ENCODE measurements at places on chromosomes 4 and X. TPM values are rescaled to one million over a fixed set of nuclear protein-coding genes. Genes with fewer than 3 reads are reported as not detected.

CCDC110 gene
- total RNA-seq, result 0.43 TPM

IRAK1 gene
- 62.6 TPM for total RNA-seq

NWD2 gene
- not detected for total RNA-seq

ZNF732 gene
- total RNA-seq, result 0.64 TPM

HMX1 gene
- not detected for total RNA-seq

- no peak for DNase-seq
Measured at GRCh38 chrX:120302434-120302833, 8.8 kb downstream of the TMEM255A start.

- no peak for DNase-seq
Measured at GRCh38 chrX:85379174-85379907, at the start of gene POF1B. POF1B (minus strand) TSS chrX:85379665; CDS start chrX:85379454, 211 bp downstream.

DNA sequence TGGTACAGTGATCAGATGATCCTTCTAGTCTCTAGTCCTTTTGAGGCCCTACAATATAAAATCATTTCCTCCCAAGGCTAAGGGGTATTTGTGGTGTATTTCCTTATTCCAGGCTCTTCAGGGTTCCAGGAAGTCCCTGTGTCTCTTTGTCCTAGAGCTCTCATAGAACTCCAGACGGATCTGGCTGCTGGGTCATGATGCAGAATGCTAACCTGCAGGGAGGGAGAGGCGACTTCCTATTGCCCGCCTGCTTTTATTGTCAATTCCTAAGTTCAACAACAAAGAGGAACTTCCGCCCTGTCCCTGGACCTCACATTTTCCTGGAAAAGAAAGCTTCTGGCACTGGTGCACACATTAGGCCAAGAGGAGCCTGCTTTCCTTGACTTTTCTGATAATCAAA is 45.9 kb upstream of the ZNF827 start:
- DNase-seq, result no peak

GRCh38 chr4:133513901-133514300 is 364.8 kb downstream of the PCDH10 start:
- DNase-seq, result no peak

DNA sequence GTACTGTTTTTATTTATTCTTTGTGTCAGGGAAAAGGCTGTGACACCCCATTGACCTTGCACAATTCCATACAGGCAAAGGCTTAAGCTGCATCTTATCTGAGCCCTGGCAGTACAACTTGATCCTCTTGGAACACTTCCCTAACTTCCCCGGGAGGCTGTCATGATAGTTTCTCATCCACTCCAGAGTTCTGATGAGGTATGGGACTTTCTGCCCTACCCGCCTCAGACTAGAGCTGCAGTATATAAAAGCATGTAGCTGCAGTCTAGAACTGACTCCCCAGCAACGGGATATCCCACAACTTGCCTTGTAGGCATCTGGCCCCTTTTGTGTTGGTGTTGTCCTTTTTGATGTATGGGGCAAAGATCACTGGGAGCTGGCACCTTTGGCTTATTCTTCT is 72.7 kb downstream of the FNIP2 start:
- DNase-seq, result peak; percentile 30

- no peak for DNase-seq
Measured at GRCh38 chr4:17921451-17921850, 100.1 kb downstream of the LCORL start.

DNA sequence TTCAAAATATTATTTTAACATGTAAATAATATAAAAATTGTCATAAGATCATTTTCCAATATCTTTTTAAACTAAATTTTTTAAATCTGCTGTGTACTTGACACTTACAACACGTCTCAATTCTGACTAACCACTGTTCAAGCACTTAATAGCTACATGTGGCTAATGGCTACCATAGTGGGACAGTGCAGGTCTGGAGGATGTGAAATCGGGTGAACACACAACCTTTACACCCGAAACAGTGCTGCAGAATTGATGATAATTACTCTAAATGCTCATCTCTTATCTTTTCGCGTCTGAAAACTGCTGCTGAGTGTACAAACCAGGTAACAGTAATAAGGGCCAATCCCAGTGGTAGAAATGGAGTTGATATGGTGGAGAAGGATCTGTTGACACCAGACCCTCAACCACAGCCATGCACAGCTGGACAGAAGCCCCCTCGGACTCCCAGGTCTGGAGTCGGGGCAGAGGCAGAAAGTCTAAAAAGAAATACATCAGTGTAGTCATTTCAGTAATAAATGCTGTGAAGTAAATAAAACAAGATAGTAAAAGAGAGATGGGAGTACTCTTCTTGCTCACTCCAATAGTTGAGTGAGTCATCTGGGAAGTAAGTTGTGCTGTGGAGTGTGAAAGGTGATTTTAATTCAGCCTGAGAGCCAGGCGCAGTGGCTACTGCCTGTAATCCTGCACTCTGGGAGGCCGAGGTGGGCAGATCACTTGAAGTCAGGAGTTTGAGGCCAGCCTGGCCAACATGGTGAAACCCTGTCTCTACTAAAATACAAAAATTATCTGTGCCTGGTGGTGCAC is 150.0 kb downstream of the CBR4 start:
- peak; percentile 75 for DNase-seq

DNA sequence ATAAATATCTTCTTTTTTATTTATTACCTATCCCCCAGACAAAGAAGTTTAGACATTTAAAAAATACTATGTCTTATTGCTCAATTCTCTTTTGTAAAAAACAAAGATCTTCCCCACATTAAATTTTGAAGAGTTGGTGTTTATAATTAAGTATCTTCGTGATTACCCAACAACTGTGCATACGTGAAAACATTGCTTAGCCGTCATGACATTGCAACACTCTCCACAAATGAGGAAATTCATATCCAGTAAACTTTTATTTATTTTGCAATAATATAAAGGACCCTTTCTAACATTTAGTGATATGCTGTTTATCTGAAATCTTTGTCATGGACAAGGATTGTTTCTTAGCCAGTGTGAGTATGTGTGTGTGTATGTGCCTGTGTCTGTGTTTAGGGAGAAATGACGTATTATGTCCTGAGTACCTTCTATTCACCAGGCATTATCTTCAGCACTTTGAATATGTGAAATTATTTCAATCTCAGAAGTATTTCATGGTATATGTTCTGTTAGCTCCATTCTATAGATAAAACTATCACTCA is 26.1 kb upstream of the EREG start:
- peak; percentile 92 for DNase-seq

- peak; percentile 2 for DNase-seq
Measured at GRCh38 chrX:145825896-145826295, 8.3 kb downstream of the SLITRK2 start.

DNA sequence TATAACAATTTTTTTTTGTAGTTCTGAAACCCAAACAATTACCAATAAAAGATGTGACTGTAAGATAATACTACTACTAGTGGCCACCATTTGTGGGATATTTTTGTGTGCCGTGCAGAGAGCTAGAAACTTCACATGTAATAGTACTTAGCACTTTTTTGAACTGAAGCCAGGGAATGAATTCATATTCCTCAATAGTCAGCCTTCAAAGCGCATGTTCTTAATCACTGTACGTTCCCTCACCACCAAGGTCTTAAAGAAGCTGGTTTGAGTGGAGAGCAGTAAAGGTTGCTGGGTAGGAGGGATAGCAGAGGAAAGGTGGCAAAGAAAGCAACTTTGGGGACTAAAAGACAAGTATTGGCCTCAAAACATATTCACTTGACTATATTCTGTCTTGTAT is 9.6 kb upstream of the RUFY3 start:
- no peak for DNase-seq

- no peak for DNase-seq
Measured at GRCh38 chr4:53705151-53705764, 114.0 kb upstream of the LNX1 start.

DNA sequence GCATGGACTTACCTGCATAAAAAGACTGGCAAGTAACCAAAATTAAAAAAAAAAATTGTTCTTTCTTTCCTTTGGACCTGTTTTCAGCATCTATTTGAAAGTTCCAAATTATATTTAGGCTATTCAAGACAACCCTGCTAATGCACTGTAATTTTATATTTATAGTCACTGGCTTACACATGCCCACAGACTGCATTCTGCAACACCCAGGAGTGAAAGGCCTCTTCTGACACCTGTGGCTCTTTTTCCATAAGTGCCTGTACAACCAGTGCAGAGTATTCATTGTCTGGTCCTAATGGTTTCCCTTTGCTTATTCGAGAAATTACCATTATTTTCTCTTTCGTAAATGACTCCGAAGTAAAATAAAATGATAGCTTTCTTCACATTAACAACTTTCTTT is 143.3 kb downstream of the RNF150 start:
- DNase-seq, result no peak

DNA sequence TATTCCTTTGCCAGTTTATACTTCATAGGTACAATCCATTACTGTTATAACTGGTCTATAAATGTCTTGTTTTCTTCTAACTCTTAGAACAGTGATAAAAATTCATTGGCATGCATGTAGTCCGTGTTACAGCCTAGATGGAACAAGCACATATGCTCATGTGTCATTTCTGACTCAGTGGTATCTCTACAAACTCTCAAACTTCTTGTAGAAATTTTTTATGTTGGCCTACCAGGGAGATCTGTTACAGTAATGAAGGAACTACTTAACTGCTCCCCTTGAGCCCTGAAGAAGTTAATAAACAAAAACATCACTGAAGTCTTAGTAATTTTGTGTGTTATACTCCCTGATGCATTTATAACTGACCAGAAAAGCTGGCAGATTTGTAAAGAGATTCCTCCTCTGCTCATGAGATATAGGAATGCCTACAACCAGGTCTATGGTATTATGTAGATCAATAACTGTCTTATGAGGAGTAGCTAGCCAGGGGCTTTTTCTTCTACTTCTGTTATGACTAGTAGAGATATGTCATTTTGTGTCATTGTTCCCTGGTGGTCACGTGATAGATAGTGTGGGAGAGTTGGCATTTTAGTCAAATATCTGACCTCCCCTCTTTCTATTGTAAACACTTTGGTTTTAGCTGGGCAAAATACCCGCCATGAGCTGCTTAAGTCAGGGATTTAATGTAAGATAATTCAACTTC is 53.7 kb upstream of the FAAH2 start:
- DNase-seq, result no peak

DNA sequence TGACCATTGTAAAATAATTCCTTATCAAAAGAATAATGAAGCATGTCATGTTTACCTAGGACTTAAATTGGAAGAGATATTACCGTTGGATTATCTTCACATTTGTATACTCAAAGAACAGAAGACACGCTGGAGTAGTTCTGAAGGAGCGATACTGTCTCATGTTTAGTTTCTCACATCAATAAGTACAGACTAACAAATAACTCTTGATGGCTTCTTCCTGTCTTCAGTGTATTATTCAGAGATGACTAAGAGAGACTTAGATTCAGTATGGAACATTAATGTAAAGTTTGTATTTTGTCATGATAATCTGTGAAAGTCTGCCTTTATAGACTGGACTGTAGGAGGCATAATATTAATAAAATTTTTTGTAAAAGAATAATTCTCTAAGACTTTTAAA is 72.7 kb downstream of the SPRY1 start:
- no peak for DNase-seq

DNA sequence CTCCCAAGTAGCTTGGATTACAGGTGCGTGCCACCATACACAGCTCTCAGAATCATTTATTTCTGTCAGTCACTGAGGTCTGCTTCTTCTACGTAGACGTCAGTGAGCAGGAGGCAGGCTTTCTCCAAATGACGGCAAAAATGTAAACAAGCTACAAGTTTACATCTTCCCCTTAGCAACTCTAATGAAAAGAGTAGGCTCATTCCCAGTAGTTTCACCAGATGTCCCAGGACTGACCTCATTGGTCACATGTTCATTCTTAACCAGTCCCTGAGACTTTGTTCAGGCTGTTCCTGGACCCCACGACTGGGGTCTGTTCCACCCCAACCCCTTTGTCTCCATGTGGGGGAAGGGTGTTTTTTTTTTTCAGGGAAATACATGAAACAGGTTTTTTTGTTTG is 67.1 kb downstream of the TENM3 start:
- peak; percentile 88 for DNase-seq

DNA sequence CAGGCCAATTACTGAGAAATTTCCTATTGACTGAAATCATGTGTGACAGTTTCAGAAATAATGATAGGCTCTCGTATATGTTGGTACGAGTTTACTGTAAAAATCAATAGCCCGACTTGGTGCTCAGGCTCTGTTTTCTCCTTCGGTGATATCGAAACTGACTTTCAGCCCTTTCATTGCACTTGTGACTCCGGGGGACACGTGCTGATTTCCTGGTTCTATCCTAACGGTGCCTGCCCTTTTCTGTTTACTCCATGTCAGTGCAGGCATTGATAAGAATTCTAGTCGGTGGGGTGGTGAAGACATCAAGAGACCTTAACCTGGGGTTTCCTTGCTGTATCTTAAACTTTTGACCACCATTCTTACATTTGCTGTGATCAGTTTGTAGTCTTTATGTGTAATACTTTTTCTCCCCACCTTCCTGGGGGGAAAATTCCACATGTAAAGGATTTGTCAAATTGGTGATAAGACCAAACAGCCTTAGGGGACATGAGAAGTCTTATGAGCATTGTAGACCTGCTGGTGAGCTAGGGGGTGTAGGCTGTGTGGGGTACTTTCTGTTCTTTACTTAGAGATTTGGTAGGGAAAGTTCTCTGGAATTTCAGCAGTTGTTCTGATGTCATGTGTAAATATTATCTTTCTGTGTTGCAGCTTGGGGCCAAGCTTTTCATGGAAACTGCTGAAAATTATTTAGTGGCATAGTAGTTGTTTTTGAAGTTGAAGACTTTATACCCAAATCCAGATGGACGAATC is 52.7 kb downstream of the TMEM131L start:
- DNase-seq, result no peak

GRCh38 chr4:3069661-3070199 is 4.6 kb downstream of the HTT-AS start:
- DNase-seq, result no peak

GRCh38 chr4:152613351-152613750 is 66.4 kb downstream of the TMEM154 start:
- DNase-seq, result no peak

Data from fibroblast of villous mesenchyme (primary cell).